CD4-positive, alpha-beta T cell treated with Interleukin-17A for 1 hour (primary cell): ENCODE measurements at places on chromosomes 4 and X.

DNA sequence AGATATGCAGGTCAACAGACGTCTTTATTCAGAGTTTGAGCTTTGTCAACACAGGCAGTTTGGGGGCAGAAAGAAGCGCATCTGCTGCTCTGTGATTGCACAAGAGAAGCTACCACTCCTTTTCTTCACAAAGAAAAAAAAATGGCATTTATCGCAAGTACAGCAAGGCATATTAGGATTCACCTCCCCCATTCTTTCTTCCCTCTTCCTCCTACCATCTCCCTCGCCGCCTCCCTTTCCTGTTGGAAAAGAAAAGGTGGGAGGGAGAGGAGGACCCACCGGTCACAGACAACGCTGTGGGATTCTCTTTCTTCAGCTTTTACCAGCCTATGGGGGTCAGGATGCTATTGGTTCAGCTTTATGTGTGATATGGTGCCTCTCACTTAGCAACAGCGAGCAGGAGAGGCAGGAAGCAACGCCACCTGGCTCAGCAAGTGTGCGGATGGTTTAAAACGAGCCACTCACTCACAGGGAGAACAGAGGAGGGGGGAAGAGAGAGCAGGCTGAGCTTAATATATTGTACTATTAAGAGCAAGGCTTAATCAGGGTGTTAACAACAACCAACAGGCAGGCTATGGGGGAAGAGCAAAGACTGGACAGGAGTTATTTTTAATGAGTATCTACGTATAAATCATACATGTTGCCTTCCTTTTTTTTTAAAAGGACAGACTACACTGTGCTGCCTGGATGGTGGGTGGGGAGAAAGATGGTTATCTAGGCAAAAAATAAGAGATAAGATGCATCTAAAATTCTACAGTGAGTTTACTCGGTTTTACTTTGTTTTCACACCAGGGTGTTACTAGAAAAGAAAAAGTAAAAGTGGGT lies 104.7 kb downstream of the MAML3 start:
- peak; percentile 53 for DNase-seq

- DNase-seq, result no peak
Observed at GRCh38 chr4:139728146-139728545, 62.5 kb downstream of the MGST2 start.

- DNase-seq, result no peak
Observed at GRCh38 chrX:111264385-111264784, 5.9 kb downstream of the CAPN6 start.

- no peak for DNase-seq
Observed at GRCh38 chrX:131271274-131271673, 17.8 kb downstream of the IGSF1 start.

GRCh38 chr4:83125738-83126141 lies 11.2 kb upstream of the PLAC8 start:
- DNase-seq, result peak; percentile 60
